ENCODE measurements at places on chromosomes 1 and 21.

GRCh38 chr1:210434223-210434622, 105.5 kb downstream of the HHAT start:
- DNase-seq = no peak

- DNase-seq = no peak
These were observed 318.1 kb upstream of the FAM78B start for GRCh38 chr1:166484871-166485270.

GRCh38 chr1:17167786-17168090, 37.2 kb upstream of the PADI1 start:
- DNase-seq = no peak

- DNase-seq = peak; percentile 93
These were observed 2.0 kb downstream of the INAVA start for GRCh38 chr1:200896531-200897196.

- no peak for DNase-seq
These were observed 8.7 kb downstream of the KIRREL1 start for GRCh38 chr1:158002022-158002630.

DNA sequence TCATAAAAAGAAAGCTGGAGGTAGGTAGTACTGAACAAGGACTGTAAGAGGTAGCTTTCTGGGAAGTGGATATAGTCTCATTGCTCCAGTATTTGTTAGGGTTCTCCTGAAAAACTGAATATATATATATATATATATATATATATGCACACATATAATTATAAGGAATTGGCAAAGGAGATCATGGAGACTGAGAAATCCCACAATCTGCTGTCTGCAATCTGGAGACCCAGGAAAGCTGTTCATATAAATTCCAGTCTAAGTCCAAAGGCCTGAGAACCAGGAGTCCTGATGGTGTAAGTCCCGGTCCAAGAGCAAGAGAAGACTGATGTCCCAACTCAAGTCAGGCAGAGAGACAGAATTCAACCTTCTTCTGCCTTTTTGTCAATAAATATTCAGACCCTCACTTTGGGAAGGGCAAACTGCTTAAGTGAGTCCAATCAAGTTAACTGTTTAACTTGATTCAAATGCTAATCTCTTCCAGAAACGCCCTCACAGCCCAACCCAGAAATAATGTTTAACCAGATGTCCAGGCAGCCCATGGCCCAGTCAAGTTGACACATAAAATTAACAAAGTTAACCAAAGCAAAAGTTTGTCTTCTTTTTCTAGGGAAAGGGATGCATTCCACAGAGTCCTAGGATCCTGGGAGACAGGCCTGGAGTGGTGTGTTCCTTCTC, 225.3 kb upstream of the KAZN start:
- no peak for DNase-seq

DNA sequence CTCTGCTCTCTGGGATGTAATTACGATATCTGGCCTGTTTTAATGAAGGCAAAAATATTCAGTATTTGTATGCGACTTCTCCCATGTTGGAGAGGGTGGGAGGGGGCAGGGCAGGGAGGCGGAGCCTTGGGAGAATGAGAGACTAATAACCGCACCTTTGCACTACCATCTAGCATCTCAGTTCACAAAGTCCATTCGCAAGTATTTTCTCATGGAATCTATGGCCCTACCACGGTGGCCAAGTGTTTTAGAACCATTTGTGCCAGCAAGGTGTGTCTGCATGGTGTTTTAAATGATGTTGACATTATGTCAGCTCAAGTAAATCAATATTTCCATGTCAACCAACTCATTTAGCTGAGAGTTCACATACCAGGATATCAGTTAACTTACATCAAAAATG, 14.3 kb upstream of the BLACAT1 start:
- no peak for DNase-seq

- no peak for DNase-seq
These were observed 987 bp downstream of the GPR137B start for GRCh38 chr1:236143104-236143948.

GRCh38 chr1:80445033-80445432, 1355.7 kb upstream of the ADGRL2 start:
- DNase-seq = no peak

DNA sequence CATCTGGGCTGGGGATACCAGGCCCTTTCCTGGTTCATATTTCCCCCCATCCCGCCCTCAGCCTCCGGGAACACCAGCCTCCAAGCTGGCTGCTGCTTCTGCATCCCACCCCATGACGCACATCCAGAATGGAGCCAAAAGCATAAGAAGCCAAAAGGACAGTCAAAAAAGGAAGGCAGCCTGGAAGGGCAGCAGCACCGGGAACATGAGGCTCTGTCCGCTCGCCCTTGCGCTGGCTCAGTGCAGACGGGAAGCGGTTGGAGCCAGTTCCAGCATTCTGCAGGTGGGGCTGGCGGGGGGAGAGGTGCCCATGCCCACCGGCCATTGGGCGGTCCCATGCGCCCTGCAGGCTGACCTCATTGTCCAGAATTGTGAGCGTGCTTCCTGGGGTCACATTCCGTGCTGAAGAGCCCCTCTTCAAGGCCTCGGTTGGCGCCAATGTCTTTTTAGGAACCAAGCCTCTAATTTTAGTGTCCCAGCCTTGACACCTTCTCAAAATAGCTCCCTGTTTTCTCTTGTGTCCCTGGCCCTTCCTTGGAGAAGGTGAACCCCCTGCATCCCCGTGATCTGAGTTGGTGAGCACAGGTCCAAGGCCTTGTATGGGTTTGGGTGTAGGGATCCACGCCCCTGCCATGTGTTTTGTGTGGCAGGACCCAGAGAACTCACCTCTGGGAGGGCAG, 28.4 kb upstream of the NPPB start:
- DNase-seq = no peak

GRCh38 chr1:171300401-171300800, 13.6 kb upstream of the FMO4 start:
- no peak for DNase-seq

DNA sequence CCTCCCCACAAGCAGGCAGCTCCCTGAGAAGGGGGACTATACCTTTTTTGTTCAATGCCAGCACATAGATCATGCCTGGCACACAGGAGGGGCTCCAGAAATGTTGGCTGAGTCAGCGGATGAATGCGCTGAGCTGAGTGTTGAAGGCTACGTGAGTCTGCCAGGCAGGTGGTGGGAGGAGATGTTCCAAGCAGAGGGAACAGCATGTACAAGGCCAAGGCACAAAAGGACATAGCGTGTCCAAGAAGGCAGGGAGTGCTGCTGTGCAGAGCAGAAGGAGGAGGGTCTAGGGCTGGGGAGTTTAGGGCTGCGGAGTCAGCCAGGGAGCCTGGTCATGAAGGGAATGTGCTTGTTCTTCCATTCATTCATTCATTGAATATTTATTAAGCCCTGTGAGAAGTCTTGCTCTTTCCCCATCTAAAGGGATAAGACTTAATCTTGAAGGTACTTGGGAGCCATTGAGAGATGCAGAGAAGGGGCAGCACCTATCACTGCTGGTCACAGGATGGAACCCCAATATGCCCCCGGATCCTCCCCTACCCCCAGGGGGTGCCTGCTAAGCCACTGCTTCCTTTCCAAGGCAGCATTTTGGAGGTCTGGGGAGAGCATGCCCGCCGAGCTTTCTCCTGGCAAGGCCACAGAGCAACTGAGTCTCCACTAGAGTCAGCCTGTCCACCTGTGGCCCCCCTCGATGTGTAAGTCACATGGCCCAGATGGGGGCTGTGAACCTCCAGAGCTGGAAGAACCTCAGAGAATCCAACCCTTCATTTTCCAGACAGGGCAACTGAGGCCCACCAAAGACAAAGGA, 31.2 kb upstream of the LAPTM5 start:
- DNase-seq = no peak

- no peak for DNase-seq
These were observed 7.0 kb downstream of the ADAMTSL4 start for GRCh38 chr1:150555971-150556865.

DNA sequence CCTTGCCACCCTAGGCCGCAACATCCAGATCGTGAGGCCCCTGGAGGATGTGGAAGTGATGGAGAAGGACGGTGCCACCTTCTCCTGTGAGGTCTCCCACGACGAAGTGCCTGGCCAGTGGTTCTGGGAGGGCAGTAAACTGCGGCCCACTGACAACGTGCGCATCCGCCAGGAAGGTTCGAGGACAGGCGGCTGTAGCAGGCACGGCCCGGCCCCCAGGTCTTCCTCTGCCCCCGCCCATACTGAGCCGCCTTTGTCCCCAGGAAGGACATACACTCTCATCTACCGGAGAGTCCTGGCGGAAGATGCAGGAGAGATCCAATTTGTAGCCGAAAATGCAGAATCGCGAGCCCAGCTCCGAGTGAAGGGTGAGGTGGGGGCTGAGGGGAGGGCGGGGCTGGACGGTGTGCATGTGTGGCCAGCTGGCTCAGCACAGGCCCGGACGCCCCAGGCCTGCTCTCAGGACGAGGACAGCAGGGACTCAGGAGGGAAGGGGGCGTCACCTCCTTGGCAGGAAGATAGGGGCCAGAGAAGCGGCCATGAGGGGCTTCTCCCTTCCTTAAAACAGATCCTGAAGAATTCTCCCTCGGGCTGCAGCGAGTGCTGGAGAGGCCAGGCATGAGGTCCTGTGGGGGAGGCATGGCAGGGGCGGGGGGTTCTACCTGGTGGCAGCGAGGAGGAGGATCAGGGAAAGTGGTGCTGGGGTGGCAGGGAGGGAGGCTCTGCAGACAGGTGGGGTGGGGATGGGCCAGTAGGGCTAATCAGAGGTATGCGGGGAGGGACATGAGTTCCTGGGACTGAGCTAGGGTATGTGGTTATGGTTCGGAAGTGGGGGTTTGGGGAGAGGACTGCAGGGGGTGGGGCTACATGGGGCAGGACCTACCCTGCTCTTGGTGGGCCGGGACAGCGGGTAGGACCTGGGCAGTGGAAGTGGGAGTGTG, 69.9 kb downstream of the OBSCN start:
- no peak for DNase-seq

GRCh38 chr1:2145946-2146835, 48.4 kb downstream of the FAAP20 start:
- no peak for DNase-seq

DNA sequence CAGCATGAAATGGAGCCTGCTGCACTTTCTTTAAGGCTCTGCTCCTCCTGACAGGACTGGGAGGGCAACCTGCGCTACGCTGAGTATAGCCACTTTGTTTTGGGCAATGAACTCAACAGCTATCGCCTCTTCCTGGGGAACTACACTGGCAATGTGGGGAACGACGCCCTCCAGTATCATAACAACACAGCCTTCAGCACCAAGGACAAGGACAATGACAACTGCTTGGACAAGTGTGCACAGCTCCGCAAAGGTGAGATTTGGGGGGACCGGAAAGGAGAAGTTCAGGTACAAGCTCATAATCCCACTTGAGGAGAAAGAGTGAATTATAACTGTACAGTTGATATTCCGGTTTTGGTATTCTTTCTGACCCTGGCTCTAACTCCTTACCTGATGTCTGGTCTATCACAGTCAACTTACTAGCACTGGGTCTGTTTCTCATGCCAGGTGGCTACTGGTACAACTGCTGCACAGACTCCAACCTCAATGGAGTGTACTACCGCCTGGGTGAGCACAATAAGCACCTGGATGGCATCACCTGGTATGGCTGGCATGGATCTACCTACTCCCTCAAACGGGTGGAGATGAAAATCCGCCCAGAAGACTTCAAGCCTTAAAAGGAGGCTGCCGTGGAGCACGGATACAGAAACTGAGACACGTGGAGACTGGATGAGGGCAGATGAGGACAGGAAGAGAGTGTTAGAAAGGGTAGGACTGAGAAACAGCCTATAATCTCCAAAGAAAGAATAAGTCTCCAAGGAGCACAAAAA, 5.4 kb downstream of the ANGPTL7 start:
- no peak for DNase-seq

- DNase-seq = no peak
These were observed 72.0 kb downstream of the BEND5 start for GRCh38 chr1:48704736-48705135.

DNA sequence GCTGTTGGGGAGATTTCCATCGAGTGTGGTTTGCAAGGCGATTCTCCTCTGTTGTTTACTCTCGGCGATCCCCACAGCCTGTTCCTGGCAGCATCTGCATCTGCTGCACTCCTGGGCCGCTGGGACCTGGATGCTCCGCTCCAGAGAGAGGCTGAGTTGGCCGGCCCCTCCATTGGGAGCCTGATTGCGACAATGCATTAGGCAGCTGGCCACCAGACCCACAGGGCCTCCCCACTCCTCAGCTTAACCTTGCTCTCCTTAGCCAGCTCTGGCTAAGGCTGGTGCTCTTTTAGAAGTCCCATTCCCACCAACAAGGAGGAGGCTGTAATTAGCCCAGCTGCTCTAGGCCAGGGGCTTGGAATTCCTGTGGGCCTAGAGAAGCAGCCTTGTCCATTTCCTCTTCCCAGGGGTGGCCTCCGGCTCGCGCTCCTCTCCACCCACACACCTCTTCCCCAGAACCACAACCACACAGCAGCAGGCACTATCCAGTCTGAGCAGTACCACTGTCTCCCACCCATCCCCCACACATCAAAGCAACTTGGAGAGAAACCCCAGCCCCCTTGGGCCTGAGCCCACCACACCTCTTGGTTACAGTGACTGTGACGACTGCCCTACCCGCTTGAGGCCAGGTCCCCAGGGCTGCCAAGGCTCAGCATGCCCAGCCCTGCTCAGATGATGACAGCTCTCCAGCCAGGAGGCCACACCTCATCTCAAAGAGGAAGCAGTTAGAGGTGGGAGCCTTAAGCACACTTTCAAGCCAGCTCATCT, 193.8 kb upstream of the EDN2 start:
- DNase-seq = no peak

- DNase-seq = no peak
These were observed 31.8 kb downstream of the USP25 start for GRCh38 chr21:15761507-15762100.

DNA sequence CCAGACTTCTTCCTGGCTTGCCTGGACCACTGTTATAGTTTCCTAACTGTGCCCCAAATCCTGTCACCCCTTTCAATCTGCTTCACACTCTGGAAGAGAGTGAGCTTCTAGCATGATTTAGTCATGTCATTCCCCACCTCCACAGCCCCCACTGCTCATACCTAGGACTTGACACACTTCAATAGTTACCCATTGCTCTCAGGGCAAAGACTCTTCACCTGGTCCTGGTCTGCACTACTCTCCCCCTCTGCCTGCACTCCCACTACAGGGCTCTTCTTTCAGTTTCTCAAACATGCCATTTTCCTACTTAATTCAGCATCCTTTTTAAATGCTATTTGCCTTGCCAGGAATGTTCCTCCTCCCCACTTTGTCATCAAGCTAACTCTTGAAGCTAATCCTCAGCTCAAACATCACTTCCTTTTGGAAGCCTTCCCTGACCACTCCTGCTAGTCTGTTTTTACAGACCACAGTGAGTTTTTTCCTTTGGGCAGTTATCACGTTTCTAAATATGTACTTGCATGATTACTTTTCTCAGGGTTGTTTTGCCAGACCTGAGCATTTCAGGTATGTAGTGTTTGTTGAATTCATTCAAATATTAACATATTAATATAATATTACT, 24.7 kb downstream of the CYP2J2 start:
- no peak for DNase-seq

DNA sequence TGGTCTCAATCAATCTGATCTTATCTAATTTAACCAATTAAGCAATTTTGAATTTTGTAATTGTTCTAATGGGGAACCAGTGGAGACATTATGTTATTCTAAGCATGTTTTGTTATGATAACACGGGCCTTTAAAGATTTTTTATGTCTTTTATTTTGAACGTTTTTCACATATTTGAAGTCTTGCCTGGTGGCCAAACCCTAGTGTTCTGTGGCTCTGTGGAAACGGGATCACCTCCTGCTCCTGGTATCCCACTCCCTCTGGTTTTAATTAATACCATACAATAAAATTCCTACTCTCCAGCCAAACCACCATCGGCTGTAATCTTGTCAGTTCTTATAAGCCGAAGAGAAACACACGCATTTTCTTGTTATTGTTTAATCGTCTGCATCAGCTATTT, 22.9 kb upstream of the LMO4 start:
- DNase-seq = no peak
